ENCODE measurements at places on chromosomes 3 and 15. TPM values are rescaled to one million over a fixed set of nuclear protein-coding genes. Genes with fewer than 3 reads are reported as not detected.

Gene HTR3E
- total RNA-seq: not detected

Gene CYP1A1
- total RNA-seq: 3.2 TPM

Gene NTRK3
- total RNA-seq: 1.2 TPM

Gene RFC4
- total RNA-seq: 114 TPM

Gene NOX5
- total RNA-seq: not detected

Gene ITIH1
- total RNA-seq: not detected

Gene SEMA3B
- 1.2 TPM for total RNA-seq

Gene CAV3
- not detected for total RNA-seq

Gene GABRA5
- not detected for total RNA-seq

Gene IGSF10
- not detected for total RNA-seq

Gene ATP13A5
- not detected for total RNA-seq

Gene CX3CR1
- total RNA-seq: 18.4 TPM

Gene WDR76
- total RNA-seq: 37.9 TPM

Gene GPR149
- total RNA-seq: not detected

Gene ADAMTS7
- total RNA-seq: 0.19 TPM

Gene GPD1L
- 18.4 TPM for total RNA-seq

Gene NOP10
- total RNA-seq: 196 TPM

Gene SEMA6D
- total RNA-seq: not detected

Gene CDHR4
- total RNA-seq: not detected

Gene VPS8
- 52.8 TPM for total RNA-seq

Gene MME
- total RNA-seq: not detected

Gene LIPH
- total RNA-seq: not detected

Gene NLGN1
- not detected for total RNA-seq

Gene HDDC3
- total RNA-seq: 30.5 TPM

Gene SLC28A2
- not detected for total RNA-seq

Gene GOLGA6D
- total RNA-seq: not detected

Gene LCTL
- not detected for total RNA-seq

Gene HES1
- total RNA-seq: not detected

Gene LRRC31
- total RNA-seq: not detected

Gene KLHL40
- total RNA-seq: not detected

Gene NR2F2
- total RNA-seq: not detected

Gene SLC33A1
- 29.1 TPM for total RNA-seq

Gene TRH
- not detected for total RNA-seq

Gene SLC2A2
- total RNA-seq: not detected

Gene P3H2
- total RNA-seq: not detected

Gene SLC9C1
- total RNA-seq: not detected

Gene PIERCE2
- not detected for total RNA-seq

Gene DPPA2
- not detected for total RNA-seq

Measured in natural killer cell treated with Interleukin-12 subunit alpha and Interleukin-12 subunit beta and Interleukin-15 and Interleukin-18, amount 100 ng/mL, for 72 hours (primary cell).